GM03348 (cell line): ENCODE measurements at places on chromosomes 1 and 21.
A peak's percentile ranks its signal among the peaks of the same experiment; 100 is the strongest.

DNA sequence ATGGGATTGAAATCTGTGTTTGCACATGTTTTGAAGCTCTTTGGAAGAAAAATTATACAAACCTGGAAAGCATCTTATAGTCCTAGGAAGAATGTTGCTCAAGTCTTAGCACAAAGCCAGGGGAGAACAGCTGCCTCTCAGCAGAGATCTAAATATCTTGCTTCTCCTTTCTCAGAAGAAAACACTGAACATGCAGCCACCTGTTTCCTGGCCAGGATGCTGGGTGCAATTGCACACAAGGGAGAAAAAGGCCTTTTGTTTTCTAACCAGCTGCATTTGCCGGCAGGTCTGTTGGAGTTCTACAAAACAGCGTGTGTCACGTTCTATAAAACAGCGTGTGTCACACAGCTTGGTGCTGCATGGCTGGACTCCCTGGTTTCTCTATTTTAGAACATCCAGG lies 259.6 kb upstream of the PLD5 start:
- no peak for DNase-seq

- DNase-seq = no peak
Observed at GRCh38 chr1:116826818-116827606, 72.8 kb downstream of the CD2 start.

GRCh38 chr1:170150016-170150415 lies 4.3 kb downstream of the NTMT2 start:
- no peak for DNase-seq

- DNase-seq = no peak
Observed at GRCh38 chr1:52681136-52681535, 17.0 kb downstream of the COA7 start.

DNA sequence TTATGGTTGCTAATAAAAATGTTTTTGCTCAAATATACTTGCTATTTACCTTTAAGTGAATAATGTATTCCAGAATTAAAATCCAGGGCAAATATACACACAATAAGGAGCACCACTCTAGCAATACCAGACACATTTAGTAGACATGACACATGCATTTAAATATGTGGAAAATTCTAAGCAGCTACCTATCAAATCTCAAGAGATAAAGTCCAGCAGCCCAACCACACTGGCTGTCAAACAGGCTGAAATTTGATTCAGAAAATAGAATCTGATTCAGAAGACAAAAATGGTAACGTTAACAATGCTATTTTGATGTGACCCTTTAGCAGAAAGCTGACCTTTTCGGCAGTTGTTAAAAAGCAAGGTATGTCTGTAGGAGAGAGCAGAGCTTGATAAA lies 42.3 kb downstream of the PLEKHO1 start:
- peak; percentile 78 for DNase-seq

DNA sequence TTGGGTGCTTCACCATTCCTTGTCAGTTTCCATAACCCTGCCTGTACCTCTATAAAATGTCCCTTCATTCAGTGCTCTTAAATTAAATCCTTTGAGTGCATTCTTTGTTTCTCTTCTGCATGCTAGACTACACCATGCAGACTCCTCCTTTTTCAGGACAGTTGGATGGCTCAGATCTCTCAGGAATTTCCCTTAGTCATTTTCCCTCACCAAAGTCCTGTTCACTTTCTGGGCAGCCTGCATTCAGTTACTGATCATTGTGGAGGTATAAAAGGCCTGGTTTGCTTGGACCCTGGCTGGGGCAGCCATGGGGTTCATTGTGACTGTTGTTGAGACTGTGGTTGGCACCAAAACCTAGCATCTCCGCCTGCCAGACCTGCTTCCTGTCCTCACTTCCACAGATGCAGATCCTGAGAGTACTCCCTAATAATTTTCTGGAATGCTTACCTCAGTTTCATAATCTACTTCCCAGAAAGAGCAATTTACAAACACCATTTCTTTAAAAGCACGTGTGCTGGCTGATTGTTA lies 88.4 kb downstream of the PDE4B start:
- DNase-seq = peak; percentile 69

DNA sequence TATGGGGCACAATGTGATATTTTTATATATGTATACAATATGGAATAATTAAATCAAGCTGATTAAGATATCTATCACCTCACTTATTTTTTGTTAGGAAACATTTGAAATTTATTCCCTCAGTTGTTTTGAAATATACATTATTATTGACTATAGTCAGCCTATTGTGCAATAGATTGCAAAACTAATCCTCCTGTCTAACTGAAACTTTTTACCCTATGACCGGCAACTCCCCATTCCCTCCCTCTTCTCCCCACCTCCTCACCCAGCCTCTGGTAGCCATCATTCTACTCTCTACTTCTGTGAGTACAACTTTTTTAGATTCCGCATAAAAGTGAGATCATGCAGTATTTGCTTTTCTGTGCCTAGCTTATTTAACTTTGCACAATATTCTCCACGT lies 117.7 kb upstream of the SGIP1 start:
- no peak for DNase-seq

DNA sequence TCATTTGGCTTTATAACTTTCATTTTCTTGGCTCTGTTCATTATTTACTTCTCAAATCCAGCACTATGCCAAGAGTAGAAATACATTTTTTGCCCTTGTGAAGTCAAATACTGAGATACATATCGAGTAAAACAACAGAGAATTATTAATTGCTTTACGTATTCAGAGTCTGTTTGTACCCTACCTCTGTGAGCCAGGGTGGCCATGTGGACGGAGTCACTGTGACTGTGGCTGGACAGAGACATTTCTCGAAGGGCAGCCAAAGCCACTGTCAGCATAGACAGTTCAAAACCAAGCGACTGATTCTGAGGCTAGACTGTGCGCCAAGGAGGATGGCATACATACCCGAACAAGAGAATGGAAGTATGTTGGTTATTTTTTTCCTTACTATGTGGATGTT lies 391.0 kb upstream of the PROX1 start:
- DNase-seq = no peak

DNA sequence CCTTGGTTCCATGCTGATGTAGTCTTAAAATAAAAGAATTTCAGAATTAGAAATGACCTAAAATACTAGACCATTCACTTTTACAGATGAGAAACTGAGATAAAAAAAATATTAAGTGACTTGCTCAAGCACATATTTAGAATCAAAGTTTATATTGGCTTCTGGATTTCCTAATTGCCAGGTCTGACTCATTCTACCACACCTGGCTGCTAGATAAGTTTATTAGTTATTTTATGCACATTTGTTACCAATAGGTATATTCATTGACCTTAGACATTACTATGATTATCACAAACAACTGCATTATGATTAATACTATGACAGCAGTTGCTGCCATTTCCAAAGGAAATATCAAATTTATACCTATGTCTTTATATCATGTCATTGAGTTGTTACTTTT lies 497.5 kb downstream of the RWDD3 start:
- DNase-seq = no peak

DNA sequence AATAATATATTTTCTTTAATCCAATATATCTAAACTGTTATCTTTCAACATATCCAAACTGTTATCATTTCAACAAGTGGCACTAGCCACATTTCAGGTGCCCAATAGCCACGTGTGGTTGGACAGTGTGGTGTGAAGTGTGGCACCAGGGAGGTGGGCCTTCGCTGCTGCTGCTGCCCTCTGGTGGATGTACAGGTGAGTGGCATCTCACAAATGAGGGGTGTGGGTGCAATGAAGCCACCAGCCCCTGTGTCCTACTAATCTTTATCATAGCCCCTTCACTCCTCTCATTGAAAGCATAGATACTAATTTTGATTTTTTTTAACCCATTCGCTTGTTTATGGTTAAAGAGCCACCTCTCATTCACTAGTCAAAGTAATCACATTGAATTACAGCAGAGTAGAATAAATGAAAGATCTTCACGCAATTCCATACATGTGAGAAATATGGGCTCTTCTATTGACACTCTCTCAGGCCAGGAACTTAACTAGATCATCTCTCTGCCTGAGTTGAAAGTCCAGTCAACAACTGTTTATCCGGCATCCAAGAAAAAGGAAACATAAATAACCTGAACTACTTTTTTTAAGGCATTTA lies 499.2 kb downstream of the OMA1 start:
- peak; percentile 77 for DNase-seq

DNA sequence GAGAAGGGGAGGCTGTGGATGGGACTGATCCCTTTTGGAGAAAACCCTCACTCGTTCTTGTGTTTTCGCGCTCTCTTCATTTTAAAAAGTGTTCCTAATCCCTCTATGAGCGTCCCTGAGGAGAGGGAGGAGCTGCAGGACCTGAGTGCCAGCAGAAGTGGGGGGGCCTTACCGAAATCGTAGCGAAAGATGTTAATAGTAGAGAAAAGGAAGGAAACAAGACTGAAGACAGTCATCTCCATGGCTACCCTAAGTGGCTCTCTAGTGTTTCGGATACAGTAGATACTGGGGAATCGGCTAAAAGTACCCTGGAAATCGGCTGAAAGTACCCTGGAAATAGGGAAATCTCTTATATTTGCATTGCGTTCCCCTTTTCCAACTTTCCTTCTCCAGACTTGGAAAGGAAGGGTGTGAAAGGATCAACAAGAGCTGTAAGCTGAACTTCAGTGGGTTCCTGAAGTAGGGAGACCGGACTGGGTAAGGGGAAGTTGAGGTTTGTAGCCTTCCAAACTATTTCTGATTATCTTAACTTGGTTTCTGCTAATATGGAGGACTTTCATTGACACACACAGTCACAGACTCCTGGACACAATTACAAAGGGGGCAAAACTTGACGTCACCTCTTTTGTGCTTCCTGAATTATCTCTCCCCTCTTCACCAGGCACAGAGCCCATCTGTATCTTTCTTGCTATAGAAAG lies 486 bp upstream of the DSTYK start:
- no peak for DNase-seq

- DNase-seq = peak; percentile 29
Observed at GRCh38 chr1:203378556-203379245, 27.8 kb upstream of the FMOD start.

DNA sequence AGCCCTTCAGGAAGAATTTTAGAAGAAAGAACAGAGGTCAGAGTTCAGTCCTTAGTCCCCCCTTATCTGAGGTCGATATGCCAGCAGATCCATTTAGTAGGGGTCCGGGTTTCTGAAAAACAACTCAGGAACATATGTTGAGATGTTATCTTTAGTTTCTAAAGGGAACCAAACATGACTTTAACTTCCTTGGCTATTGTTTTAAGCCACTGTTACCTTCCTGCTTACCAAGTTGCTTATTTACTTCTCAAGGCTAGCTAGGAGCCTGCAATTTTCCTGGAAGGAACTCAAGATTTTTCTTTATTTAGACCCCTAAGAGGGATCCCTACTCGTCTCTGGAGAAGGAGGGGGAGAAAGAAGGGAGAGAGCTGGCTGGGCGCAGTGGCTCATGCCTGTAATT lies 54.3 kb downstream of the KCNC4 start:
- DNase-seq = no peak

- no peak for DNase-seq
Observed at GRCh38 chr1:85555867-85556573, 24.5 kb upstream of the CCN1 start.

GRCh38 chr1:226532553-226532952 lies 16.0 kb upstream of the STUM start:
- DNase-seq = no peak

- no peak for DNase-seq
Observed at GRCh38 chr1:1222575-1223225, 8.7 kb upstream of the TNFRSF4 start.

DNA sequence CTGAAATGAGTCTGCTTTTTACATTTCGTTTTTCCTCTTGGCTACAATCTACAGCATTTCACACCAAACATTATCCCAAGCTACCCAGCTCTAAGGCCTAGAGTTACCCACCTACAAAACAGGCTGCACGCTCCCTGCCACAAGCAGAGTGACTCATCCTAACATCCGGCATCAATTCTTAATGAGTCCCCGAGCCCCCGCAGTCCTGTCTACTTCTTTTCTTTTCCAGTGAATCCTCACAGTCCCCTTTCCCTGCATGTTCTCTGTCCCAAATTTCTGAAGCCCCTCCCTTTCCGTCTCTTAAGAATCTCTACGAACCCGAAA lies 650 bp downstream of the PCNX2 start:
- peak; percentile 63 for DNase-seq

GRCh38 chr1:199931666-199932377 lies 95.7 kb upstream of the NR5A2 start:
- no peak for DNase-seq

GRCh38 chr1:198364471-198364870 lies 176.0 kb downstream of the ATP6V1G3 start:
- no peak for DNase-seq
